ENCODE measurements at places on chromosomes 7 and 10.

GRCh38 chr10:5844345-5845055 lies 31.3 kb upstream of the GDI2 start:
- no peak for DNase-seq

- no peak for DNase-seq
Observed at GRCh38 chr10:64574371-64574770, 1053.2 kb downstream of the REEP3 start.

- no peak for DNase-seq
Observed at GRCh38 chr10:67076144-67076543, 150.3 kb downstream of the LRRTM3 start.

DNA sequence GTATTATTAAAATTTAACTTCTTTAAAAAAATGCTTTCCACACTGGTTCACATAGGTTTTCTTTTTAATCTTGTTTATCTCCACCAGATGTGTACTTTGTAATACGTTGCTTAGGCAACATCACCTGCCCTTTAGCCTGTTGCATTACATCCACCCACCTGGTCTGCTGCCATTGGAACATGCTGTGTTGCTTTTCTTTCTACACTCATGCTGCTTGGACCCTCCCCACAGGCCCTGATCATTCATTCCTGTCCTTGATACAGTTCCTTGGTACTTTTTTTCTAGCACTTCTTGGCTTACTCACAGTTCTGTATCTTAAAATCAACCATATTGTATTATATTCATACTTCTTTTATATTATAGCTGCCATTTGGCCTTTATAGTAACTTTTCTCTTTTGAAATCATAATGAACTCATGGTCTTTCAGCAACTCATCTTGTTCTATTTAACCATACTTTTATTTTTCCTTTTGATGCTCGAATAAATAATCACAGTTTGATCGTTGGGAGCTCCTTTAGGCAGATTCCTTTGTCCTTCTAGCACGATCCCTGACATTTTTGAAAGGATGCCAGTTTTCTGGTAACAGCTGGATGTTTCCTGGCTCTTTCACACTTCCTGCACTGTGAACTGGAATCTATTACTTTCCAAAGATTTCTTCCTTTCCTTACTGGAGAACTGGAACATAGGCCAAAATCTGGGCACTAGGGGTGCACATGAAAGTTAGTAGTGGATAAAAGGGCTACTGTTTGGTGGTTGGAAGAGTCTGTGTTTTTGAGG lies 125.1 kb downstream of the CDK14 start:
- DNase-seq = no peak

DNA sequence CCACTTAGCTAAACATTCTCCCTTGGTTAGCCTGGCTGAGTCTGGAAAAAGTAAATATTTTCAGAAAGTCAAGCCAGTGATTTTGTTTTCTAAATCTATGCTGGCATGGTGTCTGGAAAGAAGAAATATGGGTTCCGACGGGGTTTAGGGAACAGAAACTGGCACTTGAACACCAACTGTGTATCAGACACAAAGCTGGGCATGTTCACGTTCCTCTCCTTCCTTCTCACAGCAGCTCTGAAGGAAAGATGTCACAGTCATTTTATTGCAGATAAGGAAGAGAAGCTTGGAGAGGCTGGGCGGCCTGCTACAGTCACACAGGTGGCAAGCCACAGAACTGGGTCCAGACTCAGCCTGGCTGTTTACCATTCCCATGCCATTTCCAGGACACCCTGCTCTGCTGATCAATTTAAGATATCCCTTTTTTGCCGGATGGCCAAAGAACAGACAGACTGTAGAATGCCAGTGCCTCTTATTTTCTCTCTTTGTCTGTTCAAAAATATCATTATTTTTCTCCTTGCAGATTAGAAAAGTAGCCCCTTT lies 118.8 kb downstream of the HERPUD2 start:
- no peak for DNase-seq

DNA sequence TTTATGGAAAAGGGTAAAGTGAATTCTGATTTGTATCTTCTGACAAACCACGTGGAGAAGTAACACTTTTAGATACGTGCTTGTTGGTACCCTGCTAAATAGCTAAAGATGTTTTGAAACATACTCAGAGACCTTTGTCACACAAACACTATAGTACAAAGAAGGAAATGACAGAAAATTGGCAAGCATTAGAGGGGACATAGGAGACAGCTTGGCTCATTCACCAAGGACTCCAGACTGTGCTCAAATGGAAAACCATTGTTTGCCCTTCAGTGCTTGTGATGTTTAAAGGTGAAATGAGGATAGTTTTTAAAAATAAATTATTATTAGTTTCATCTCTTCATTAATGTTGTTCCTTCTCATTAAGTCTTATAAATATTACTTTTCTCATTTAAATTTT lies 34.0 kb upstream of the CD36 start:
- peak; percentile 6 for DNase-seq

GRCh38 chr7:2063563-2064260 lies 169.0 kb downstream of the MAD1L1 start:
- DNase-seq = no peak

- no peak for DNase-seq
Observed at GRCh38 chr10:63614371-63614891, 93.2 kb downstream of the REEP3 start.

DNA sequence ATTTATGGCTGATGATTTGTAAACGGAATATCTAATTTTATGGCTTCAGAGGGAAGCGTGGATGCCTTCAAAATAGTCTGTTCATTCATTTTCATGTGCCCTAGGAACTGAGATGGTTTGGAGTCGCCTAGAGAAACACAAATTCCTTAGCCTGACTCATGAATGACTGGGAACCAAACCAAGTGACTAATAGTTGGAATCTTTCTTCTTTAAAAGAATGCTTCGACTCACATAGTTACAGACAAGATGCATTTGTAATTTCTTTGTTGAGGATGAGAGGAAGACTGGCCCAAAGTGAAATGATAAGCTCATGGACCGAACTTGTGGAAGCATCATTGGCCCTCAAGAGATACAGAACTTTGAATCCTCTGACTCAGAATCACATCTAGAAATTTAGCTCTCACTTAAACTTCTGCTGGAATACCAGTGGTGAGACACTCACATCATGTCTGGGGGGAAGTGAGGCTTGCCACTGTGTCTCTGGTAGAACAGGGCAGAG lies 1107.2 kb downstream of the NRG3 start:
- no peak for DNase-seq

- DNase-seq = no peak
Observed at GRCh38 chr10:49347342-49347741, 48.4 kb downstream of the C10orf71 start.

DNA sequence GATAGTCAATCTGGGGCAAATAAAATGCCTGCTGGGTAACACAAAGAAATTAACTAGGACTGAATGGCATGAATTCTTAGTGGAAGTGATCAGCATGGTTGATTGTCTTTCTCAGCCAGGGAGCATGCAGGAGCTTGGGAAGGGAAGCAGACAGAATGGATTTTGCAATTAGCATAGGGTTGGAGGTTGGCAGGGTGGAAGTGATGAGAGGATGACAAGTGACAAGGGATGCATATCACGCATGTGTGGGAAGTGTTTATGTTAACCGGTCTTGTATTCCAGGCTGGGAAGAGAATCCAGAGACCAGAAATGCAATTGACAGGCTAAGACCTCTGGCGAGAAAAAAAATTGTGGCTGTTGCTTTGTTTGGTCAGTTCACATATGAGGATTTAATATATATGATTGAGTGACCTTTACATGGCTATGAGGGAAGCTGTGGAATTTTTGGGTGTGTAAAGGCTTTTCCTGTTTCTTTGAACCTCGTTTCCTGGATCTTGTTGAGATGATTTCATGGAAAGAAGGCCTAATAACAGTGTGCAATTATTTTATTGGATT lies 8.3 kb downstream of the MDFIC start:
- no peak for DNase-seq

DNA sequence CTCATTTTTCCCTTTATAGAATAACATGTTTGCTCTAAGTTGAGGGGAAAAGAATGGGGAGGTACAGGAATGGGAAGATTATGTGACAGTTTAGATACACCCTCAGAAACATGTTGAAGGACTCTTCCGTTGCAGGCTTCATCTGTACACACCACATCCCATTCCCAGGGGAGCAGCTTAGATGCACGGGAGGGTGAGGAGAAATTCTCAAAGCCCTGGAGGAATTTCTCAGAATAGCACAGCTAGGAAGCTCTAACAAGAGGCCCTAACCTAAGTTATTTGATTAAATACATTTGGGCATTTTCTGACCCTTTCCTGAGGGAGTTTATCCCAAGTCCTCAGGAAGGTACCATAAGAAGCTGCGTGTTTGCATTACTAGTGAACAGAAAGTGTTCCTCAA lies 660.2 kb upstream of the IGFBP3 start:
- no peak for DNase-seq

- DNase-seq = no peak
Observed at GRCh38 chr10:118844731-118845521, 90.2 kb upstream of the CACUL1 start.

DNA sequence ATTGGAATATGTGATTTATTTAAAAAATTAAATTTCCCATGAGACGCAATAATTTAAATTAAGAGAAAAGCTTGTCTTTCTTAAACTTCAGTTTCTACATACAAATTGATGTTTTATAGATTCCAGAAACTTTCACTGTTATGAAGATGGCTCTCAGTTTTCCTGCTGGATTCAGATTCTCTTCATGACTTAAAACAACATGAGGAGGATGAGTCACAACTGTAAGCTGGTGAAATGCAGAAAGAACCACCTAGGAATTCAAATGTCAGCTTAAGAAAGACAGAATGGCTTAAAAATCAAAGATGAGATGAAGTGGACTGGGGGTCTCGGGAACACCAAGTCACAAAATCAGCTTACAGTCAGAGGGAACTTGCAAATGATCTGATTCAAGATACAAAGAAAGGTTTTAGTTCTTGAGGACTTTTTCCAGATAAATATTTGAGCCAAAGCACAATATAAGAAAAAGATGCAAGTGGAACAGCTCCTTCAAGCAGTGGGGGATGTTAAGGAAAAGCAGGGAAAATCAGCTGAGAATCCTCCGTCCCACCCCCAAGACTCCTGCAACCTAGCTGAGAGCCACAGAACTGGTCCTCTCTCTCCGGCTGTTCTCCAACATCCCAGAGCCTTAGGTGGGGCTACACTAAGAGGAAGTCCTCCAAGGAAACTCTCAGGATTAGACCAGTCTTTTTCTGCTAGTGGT lies 279.8 kb downstream of the KCNMA1 start:
- no peak for DNase-seq

DNA sequence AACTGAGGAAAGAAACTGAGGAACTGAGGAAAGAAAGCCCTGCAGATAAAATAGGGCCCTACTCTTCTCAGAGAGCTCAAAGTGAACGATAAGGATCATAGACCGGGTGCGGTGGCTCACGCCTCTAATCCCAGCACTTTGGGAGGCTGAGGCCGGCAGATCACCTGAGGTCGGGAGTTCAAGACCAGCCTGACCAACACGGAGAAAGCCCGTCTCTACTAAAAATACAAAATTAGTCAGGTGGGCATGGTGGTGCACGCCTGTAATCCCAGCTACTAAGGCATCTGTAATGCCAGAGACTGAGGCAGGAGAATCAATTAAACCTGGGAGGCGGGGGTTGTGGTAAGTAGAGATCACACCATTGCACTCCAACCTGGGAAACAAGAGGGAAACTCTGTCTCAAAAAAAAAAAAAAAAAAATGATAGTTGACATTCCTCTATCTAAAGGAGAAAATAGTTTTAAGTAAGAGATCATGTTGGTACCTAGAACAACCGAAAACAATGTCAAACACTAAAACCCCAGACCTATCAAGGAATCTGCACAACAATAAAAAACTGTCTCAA lies 2.5 kb downstream of the MKRN1 start:
- no peak for DNase-seq

- no peak for DNase-seq
Observed at GRCh38 chr7:37982423-37982822, 62.0 kb downstream of the EPDR1 start.

DNA sequence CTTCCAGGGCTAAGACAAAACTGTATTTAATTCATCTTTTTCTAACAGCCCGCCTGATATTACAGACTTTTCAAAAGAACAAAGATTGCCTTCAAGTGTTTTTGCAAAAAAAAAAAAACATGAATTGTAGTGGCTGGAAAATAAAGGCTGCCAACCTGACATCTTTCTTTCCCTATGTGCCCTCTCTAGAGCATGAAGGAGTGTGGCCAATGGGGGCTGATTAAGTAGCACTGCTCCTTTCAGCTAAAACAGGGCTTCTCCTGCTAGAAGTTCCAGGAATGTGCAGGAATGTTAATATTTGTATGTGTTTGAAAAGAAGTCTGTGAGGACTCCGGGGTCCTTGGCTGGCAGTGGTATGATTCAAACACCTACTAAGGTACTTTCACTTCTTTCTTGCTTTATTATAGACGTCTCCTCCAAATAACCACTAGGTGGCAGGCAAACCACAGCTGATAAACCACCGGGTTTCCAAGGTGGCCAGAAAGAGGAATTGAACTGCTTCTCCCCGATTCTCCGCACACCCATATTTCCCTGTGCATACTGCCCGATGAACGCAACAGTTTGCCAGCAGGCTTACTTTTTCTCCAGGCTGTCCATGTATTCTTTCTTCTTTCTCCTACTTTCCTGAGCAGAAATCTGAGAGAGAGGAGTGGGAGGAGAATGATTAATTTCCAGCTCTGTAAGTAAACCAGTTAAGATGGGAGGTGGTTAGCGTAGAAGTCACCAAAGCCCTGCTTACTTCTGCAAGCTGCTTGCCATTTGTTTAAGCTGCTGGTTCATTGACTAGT lies 56.8 kb upstream of the DGKI start:
- DNase-seq = peak; percentile 51

DNA sequence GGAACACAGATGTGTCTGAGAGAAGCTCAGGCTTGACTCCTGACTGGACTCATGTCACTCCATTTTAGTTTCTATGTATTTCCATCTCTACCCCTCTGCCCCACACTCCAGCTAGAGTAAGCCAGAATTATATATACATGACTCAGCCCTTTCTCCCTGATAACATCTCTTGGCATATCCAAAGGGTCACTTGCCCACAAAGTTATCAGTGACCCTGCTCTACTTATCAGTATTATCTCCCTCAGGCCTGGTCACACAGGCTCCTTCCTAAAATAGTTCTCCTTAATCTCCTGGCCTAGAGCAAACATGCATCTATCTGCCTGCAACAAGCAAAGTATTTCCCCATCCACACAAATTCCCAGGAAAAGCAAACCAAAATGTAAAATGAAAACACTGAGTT lies 598.3 kb downstream of the SUGCT start:
- DNase-seq = no peak

DNA sequence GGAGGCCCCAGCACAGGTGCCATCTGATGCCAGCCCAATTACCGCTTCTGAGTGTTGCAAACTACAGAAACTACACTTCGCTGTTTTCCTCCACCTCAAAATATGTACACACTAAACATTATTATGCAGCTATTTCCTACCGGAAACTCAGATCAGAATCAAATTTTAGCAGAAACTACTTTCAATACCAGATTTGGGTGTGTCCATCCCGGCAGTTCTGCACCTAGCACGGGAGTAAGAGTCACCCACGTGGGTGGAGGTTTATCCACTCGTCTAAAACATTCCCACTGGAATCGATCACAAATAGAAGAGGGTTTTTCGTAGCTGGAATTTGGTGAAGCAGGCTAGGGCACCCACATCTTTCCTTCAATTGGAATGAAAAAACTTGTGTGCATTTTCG lies 214.4 kb upstream of the PRKCQ start:
- no peak for DNase-seq
